EH (cell line): ENCODE measurements at places on chromosomes 7 and 10.

DNA sequence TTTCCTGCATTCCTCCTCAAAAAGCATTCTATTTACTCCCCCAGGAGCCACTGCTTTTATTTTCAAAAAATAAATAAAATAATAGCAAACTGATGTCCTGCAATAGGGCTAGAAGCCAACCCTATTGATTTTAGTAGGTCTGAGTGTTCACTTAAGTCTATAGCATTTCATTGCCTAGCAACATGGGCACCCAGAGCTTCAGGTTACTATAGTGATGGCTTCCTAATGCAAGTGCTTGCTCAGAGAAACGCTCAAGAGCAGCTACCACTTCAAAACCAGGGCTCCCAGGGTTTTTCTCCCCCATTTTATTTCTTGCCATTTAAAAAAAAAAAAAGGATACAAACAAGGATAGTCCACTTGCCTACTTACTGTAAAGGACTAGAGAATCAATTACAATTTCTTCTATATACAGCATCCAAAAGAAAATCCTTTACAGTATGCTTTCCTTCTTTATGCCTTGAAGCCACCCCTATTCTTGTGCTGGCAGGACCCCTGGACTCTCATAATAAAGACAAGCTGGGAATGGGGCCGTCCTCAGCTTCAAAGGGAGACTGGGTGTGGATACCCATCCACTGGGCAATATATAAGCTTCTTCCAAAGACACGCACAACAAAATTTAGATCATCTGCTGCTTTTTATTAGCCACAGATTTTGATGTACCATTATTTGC, 133.3 kb downstream of the VPS41 start:
- no peak for DNase-seq

DNA sequence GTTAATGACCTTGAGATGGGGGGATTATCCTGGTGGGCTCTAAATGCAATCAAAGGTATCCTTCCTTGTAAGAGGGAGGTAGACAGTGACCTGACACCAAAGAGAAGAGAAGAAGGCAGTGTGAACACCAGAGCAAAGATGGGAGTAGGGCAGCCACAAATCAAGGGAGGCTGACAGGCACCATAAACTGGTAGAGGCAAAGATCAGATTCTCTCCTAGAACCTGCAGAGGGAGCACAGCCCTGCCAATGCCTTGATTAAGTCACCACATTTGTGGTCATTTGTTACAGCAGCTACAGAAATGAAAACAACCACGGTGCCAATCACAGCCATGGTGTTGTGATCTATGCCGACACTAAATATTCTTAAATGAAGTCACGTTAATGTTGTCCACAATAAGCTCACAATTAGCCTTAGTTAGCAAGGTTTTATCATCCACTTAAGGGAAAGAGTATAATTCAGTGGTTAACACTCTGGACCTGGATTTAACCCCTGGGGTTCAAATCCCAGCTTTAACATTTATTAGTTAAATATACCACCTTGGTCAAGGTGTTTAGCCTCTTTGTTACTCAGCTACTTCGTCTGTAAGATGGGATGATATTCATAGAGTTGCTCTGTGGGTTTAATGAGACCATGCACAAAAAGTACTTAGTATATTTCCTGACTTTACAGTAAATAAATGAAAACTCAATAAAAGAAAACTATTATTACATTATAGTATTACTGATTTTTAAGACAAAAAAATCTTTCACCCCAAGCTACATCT, 70.8 kb downstream of the SGMS1 start:
- peak; percentile 49 for DNase-seq

DNA sequence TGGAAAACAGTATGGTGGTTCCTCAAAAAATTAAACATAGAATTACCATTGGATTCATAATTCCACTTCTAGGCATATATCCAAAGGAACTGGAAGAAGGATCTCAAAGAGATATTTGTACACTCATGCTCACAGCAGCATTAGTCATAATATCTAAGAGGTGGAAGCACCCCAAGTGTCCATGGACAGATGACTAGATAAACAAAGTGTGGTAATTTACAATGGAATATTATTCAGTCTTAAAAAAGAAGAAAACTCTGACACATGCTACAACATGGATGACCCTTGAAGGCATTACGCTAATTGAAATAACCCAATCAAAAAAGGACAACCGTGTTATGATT, 594.2 kb downstream of the KCNMA1 start:
- DNase-seq: peak; percentile 26

DNA sequence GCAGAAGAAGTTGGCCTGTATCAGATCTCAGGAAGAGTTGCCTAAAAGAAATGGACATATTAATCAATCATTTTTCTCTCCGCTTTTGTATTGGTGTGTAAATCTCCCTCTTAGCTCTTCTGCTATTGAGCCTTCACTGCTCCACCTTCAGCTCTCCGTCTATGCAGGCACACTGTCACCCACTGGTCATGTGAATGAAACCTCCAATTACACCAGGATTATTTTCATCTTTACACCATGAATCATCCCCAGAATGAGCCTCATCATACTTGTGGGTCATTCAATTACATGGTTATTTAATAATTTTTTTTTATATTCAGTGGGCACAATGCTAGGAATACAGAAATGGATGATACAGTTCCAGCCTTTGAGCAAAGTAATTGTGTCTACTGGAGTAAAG, 92.6 kb downstream of the LRRC4 start:
- peak; percentile 91 for DNase-seq

- DNase-seq: no peak
These were observed 10.5 kb upstream of the TRIM24 start for GRCh38 chr7:138449580-138449979.

DNA sequence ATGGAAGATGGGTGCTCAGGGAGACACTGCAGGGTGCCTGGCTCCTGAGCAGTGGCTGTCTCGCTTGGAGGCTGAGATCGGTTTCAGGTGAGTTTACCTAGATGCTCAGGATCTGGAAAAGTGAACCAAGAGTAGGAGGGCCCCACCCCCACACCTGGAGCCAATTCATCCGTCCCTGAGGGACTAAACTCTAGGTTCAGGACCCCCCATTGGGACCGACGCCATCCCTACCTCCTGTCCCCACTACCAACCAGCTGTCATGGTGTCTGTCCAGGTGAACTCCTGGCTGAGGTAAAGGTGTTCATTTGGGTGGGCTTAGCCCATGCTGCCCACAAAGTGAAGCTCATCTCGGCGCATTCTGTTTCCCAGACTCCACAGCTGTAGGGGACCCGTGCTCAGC, 174.6 kb upstream of the PLPP4 start:
- no peak for DNase-seq

DNA sequence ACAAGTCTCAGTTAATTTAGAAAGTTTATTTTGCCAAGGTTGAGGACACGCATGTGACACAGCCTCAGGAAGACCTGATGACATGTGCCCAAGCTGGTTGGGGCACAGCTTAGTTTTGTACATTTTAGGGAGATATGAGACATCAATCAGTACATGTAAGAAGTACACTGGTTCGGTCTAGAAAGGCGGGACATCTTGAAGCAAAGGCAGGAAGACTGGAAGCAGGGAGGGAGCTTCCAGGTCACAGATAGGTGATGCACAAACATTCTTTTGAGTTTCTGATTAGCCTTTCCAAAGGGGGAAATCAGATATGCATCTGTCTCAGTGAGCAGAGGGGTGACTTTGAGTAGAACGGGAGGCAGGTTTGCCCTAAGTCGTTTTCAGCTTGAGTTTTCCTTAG, 29.4 kb upstream of the LANCL2 start:
- no peak for DNase-seq

- DNase-seq: peak; percentile 25
These were observed 36.2 kb downstream of the WBP1L start for GRCh38 chr10:102779680-102780526.

- DNase-seq: no peak
These were observed 78.9 kb downstream of the SRI start for GRCh38 chr7:88140947-88141346.
